ENCODE measurements at places on chromosomes 6 and 20. TPM values are rescaled to one million over a fixed set of nuclear protein-coding genes. Genes with fewer than 3 reads are reported as not detected.

The FUT9 gene
- not detected for total RNA-seq

The BPIFB4 gene
- total RNA-seq, result not detected

The MLIP gene
- total RNA-seq, result 255 TPM

The VSX1 gene
- total RNA-seq, result not detected

The CITED2 gene
- total RNA-seq, result 112 TPM
